ENCODE measurements at places on chromosomes 12 and 14.

GRCh38 chr12:5921027-5921909 is 23.8 kb downstream of the ANO2 start:
- no peak for DNase-seq

DNA sequence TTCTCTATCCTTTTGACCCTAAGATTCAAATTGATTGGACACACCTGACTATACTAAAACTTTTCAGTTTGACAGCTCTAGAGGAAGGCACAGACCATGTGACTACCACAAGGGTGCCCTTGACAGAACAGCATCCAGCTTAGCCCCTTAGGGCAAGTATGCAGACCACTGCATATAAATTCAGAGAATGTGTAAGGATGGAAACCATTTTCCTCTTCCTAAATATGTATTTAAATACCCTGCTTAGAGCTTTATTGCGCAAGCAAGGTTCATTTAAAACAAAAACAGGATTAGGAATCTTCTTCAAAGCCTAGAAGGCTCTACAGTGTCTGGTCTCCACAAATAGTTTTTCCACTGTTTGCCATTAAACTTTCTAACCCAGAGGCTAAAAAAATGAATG is 202.8 kb downstream of the MED13L start:
- no peak for DNase-seq

DNA sequence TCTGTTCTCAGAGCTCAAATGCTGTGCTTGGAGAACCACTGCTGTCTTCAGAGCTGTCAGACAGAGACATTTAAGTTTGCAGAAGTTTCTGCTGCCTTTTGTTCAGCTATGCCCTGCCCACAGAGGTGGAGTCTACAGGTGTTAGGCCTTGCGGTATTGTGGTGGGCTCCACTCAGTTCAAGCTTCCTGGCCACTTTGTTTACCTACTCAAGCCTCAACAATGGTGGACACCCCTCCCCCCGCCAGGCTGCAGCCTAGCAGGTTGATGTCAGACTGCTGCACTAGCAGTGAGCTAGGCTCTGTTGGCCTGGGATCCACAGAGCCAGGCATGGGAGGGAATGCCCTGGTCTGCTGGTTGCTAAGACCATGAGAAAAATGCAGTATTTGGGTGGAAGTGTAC is 323.8 kb downstream of the BCAT1 start:
- no peak for DNase-seq

- DNase-seq: no peak
Measured at GRCh38 chr12:97093187-97093683, 186.2 kb downstream of the NEDD1 start.

- no peak for DNase-seq
Measured at GRCh38 chr14:22563987-22564386, 25.0 kb downstream of the DAD1 start.

GRCh38 chr14:98144964-98145363 is 1127.0 kb downstream of the BCL11B start:
- DNase-seq: no peak

- DNase-seq: no peak
Measured at GRCh38 chr14:26217778-26218177, 380.1 kb downstream of the NOVA1 start.

- DNase-seq: no peak
Measured at GRCh38 chr12:89593233-89593632, 67.4 kb upstream of the POC1B start.

GRCh38 chr12:54429014-54429471 is 10.0 kb upstream of the ITGA5 start:
- DNase-seq: no peak

- no peak for DNase-seq
Measured at GRCh38 chr12:49809381-49809905, 18.8 kb downstream of the NCKAP5L start.

DNA sequence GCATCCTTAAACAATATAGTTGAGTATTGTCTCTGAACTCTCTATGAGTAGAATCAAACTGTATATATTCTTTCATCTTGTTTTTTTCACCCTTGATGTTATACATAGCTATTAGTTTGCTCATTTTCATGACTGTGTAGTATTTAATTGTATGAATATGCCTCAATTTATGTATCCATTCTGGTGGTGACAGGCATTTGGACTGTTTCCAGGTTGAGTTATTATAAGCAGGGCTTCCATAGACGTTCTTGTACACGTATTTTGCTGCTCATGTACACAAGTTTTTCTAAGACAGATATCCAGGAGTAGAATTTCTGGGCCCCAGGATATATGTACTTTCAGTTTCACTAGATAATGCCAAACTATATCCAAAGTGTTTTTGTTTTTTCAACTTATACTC is 211.4 kb downstream of the NTF3 start:
- DNase-seq: no peak

DNA sequence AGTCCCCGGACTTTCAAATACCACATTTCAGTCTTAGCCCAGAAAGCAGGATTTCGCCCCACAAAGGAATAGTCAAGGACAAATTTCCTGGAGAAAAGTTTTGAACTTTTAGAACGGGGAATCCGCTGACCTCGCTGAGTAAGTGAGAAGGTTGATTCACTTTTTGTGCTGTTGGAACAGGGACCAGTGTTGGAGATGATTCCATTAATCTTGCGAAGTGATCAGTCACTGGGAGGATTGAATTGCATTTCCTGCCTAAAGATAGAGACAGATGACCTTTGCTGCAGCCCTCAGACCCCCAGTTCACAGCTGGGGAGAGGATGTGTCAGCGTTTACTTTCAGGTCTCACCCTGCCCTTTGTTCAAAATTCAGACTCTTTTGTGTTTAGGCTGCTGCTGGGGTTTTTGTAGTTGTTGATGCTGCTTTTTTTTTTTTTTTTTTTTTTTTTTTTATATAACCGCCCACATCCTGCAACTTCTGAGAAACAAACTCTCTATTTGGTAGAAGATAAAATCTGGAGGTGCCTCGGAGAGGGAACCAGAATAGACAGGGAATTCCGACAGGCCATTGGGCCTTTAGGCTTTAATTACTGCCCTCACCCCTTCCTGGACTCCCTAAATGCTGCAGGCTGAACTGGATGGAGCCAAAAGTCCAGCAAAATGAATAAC is 9.8 kb upstream of the KDM2B start:
- no peak for DNase-seq

GRCh38 chr12:52660934-52661499 is 9.0 kb upstream of the KRT2 start:
- DNase-seq: no peak

- no peak for DNase-seq
Measured at GRCh38 chr12:96186607-96187301, 7.4 kb upstream of the ELK3 start.

- DNase-seq: peak; percentile 57
Measured at GRCh38 chr12:115752913-115753726, 524.4 kb downstream of the MED13L start.

GRCh38 chr12:115506822-115507559 is 770.5 kb downstream of the MED13L start:
- DNase-seq: no peak

GRCh38 chr14:38207736-38208617 is at the start of gene SSTR1:
Gene SSTR1, plus strand, starts transcription at chr14:38207904. Its CDS starts 1,486 bp downstream, at chr14:38209390.
- DNase-seq: no peak

- no peak for DNase-seq
Measured at GRCh38 chr12:129378496-129378895, 525.2 kb downstream of the GLT1D1 start.

DNA sequence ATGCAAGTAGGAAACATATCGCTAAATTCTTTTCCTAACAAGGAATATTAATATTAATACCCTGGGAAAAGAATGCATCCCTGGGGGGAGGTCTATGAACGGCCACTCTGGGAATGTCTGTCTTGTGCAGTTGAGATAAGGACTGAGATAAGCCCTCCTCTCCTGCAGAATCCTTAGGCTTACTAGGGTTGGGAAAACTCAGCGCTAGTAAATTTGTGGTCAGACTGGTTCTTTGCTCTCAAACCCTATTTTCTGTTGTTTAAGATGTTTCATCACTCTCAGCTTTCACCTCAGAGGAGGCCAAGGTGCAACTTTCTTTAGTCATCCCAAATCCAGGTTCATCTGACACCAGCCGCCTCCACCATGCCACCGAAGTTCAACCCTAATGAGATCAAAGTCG is 11.2 kb upstream of the RESF1 start:
- no peak for DNase-seq

- no peak for DNase-seq
Measured at GRCh38 chr12:116429826-116430360, 129.3 kb upstream of the MAP1LC3B2 start.

DNA sequence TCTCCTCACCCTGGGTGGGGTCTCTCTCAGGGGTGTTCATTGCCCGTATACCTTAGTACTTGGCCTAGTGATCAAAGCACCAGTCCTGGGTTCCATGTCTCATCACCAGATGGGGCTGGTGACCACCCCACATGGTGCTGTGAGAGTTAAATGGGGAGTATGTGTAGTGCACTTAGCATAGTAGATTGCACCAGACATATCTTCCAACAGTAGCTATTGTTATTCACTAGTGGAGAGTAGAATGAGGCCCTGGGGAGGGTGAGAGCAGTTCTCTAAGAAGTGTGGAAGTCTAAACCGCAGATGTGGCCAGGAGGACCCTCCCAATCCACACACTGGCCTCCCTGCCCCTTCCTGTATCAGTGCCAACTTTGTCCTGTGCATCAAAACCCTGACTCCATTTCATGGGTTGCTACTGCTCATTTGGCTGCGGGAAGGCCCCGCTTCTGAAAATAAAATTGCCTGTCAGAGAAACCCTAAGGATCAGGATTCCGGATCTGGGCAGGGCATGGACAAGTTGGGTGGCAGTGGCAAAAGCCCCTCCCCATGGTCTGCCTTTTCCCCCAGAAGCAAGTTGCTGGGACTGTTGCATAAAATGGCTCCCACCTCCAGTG is 4.4 kb downstream of the CD9 start:
- DNase-seq: no peak

GRCh38 chr12:59085690-59086089 is 165.4 kb upstream of the LRIG3 start:
- peak; percentile 44 for DNase-seq

DNA sequence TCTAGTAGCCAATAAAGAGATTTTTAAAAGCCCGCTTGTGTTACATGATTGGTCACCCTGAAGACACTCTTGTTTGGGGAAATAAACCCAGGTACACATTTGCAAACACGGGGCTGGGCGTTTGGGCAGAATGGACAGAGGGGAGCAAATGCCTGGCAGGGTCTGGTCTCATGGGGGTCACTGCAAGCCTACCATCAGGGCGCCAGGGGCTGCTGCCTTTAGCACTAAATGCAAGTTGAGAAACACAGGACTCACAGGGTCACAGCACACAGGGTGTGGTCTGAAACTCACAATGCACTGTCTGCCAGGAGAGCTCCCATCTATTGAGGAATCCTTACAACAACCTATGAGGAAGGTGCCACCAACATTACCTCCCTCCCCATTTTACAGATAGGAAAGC is 62.6 kb downstream of the CHGA start:
- no peak for DNase-seq

- no peak for DNase-seq
Measured at GRCh38 chr14:57573173-57573572, 79.5 kb upstream of the CCDC198 start.

GRCh38 chr14:79186523-79186922 is 1016.4 kb downstream of the NRXN3 start:
- no peak for DNase-seq

- DNase-seq: no peak
Measured at GRCh38 chr14:101333335-101334280, 227.7 kb upstream of the DIO3 start.

- DNase-seq: no peak
Measured at GRCh38 chr12:13691598-13691997, 289.8 kb downstream of the GRIN2B start.

GRCh38 chr14:55712491-55712890 is 132.5 kb downstream of the KTN1 start:
- DNase-seq: no peak

DNA sequence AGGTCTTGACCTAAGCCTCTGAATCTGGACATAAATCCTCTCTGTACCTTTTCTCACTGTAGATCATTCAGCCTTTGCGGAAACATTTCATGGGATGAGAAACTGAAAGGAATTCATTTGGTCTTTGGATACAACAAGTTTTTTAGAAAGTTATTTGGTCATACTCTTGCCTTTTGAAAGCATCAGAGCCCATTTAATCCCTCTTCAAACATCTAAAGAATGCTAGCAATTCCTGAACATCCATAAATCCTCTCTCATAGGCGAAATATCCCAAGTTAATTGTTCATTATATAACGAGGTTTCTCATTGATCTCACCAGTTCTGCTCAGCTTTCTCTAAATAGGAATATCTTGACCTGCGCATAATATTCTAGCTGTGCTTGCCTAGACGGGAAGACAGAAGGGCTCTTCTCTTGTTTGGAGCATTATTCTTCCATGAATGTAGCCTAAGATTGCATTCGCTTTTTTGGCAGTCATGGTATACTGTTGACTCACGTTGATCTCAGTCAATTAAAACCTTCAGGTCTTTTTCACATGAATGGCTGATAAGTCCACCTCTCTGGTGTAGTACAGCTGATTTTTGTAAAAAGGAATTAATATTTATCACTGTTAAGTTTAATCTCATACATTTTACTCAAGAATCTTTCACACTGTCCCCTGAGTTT is 24.1 kb downstream of the NTN4 start:
- DNase-seq: no peak

DNA sequence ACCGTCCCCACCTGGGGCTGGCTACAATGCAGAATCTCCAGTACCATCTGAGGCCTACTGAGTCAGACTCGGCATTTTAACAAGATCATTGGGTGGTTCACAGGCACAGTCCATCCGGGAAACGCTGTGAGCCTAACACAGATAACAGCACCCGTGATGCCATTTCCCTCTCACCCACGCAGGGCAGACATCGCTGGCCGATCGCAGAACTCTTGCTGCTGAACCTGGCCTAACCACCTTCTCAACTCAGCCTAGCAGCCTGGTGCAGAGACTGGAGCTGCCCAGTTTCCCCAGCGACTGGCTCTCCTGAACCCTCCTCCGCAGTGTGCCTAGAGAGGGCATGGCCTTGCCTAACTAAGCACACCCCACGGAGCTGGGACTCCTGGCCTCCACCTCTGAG is 83.3 kb downstream of the NCOR2 start:
- DNase-seq: no peak

DNA sequence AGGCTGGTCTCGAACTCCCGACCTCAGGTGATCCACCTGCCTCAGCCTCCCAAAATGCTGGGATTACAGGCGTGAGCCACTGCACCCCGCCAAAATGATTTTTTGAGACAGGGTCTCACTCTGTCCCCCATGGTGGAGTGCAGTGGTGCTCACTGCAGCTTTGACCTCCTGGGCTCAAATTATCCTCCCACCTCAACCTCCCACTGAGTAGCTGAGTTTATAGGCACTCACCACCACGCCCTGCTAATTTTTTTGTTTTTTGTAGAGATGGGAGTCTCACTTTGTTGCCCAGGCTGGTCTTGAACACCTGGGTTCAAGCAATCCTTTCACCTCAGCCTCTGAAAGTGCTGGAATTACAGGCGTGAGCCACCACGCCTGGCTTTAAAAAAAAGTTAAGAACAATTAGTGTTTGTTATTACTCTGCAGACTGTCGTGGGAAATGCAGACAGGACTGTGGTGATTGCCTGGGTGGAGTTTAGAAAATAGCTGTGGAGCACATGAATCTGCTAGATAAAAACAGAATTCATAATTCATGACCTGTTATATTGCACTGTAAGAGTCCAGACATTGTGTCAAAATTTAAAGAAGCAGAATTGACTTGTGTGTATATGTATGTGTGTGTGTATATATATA is 9.2 kb upstream of the COX6A1 start:
- no peak for DNase-seq

GRCh38 chr14:104472536-104473243 is 106.9 kb upstream of the C14orf180 start:
- DNase-seq: no peak
